ENCODE measurements at places on chromosomes 1 and 21. TPM values are rescaled to one million over a fixed set of nuclear protein-coding genes. Genes with fewer than 3 reads are reported as not detected.

Gene ZSWIM5
- 4.2 TPM for total RNA-seq

Gene CLIC6
- total RNA-seq: not detected

Gene E2F2
- total RNA-seq: 2.6 TPM

Gene CFHR4
- not detected for total RNA-seq

Gene RHOU
- total RNA-seq: 2.0 TPM

Gene CELA2A
- not detected for total RNA-seq

Gene DSCAM
- 0.29 TPM for total RNA-seq

Gene MCOLN2
- total RNA-seq: not detected

Gene AGTRAP
- total RNA-seq: 50.6 TPM

Gene APOBEC4
- total RNA-seq: not detected

Gene INKA2
- total RNA-seq: 5.6 TPM

Gene SELP
- total RNA-seq: 14.8 TPM

Gene MYBPH
- not detected for total RNA-seq

Gene CATSPERE
- total RNA-seq: 4.9 TPM

Gene TFF3
- total RNA-seq: 32.0 TPM

Gene GJA5
- total RNA-seq: 2.0 TPM

Gene LCK
- not detected for total RNA-seq

Gene LCE6A
- not detected for total RNA-seq

Gene TMEM167B
- total RNA-seq: 17.6 TPM

Gene MCM3AP
- 71.9 TPM for total RNA-seq
